ENCODE measurements at places on chromosomes 7 and 10. TPM values are rescaled to one million over a fixed set of nuclear protein-coding genes. Genes with fewer than 3 reads are reported as not detected.

DNA sequence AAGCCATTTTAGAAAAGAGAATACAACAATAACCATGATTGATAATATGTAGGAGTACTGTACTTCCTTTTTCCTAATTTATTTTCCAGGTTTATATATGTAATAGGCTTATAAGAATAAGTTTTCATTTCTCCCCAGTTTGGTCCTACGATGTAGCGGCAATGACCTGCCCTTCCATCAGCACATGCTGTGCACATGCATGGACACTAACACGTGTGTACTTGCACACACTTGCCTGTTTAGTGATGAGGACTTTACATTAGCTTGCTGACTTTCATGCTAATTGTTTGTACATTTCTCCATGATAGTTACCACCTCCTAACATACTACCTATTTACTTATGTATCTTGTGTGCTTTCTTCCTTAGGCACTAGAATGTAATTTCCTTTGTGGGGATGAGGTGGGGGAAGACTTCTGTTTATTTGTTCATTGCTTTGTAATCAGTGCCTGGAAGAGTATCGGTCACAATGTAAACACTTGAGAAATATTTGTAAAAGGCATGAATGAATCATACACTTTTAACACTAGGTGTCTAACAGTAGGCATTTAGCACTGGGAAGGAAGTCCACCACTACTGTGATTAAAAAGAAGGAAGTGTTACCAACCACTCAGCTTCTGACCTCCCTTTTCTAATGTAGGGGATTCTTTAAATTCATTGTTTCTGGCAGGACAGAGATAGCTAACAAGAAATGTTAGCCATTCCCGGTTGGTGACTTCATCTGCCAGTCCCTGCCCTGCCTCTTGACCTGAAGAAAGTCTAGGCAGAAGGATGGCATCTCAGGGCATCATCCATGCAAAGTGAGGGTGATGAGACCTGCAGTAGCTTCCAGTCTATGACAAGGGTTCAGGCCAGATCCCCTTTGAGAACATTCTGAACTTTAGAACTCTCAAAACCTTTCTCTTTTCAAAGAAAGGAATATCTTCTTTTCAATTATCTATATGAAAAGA, 120.2 kb upstream of the RAB18 start:
- DNase-seq, result peak; percentile 72

GRCh38 chr10:32054094-32054493, 2.1 kb downstream of the KIF5B start:
- peak; percentile 40 for DNase-seq

DNA sequence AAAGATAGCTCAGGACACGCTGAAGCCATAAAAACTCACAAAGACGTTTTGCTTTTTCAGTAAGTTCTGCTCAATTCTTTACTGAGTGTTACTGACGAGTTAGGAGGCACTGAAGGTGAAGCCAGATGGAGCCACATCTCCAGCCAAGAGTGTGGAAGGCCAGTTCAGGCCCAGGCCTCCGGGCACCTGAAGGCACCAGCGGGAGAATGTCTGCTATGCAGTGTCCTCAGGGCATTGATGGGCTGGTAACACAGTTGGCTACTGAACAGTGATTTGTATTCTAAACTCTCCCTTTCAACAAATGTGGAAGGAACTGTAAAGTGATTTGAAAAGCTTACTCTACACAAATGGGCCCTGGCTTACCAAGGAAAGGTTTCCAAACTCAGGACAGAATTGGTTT, 64.8 kb upstream of the SVIL start:
- no peak for DNase-seq

DNA sequence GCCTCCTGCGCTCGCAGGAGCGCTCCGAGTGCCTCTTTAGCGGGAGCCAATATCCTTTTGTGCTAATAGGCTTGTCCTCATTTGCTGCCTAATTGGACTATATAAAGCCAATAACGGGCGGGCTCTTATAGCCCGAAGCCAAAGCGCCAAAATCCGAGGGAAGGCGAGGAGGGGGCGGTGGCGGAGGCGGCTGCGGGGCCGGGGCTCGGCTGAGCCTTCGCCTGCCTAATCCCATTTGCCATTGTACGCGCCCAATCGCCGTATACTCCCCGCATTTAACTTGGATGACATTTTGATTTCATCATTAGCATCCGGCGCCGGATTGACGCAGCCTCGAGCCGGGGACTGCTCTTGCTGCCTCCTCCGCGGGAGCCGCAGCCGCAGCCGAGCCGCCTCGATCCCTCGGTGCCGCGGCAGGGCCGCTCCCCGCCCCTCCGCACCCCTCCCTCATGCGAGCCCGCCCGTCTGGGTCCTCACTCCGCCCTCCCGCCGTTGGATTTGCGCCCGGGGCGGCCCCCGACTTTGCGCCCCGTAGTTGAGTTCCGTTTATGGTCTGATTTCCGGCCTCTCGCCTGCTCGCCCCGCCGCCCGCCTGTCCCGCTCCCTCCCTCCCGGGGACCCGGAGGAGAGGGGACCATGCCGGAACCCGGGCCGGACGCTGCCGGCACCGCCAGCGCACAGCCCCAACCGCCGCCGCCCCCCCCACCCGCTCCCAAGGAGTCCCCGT, at the start of gene HMX3:
Gene HMX3, plus strand, starts transcription at position 556 of the 727 bp plus-strand sequence. Its CDS starts 81 bp downstream, at position 637.
- no peak for DNase-seq

- no peak for DNase-seq
Measured at GRCh38 chr7:2681929-2682799, 5.8 kb upstream of the AMZ1 start.

DNA sequence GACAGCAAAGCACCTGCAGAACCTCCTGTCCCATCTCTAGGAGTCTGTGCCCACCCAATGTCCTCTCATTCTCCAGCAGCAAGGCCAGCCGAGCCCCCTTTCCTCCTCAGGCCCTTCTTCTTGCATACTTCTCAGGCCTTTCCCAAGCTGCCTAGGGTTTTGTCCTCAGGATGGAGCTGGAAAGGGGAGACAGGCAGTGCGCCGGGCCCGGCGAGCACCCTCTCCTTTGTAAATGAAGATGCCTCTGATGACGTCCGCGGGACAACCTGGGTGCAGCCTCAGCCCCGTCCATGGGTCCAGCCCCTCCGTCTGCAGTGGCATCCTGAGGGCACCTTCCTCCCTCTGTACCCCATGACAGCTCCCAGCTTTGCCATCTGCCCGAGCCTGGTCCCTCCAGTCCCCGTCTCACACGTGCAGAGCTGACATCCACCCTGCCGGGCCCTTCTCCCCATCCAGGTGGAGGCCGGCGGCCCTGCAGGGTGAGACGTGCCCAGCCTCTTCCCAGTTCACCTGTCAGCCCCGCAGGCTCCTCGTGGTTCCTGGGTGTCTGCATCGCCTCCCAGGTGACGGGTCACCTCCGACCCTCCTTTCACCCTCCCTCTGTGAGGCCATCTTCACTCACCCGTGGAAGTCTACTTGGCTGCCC, 36.4 kb downstream of the JAKMIP3 start:
- no peak for DNase-seq

DNA sequence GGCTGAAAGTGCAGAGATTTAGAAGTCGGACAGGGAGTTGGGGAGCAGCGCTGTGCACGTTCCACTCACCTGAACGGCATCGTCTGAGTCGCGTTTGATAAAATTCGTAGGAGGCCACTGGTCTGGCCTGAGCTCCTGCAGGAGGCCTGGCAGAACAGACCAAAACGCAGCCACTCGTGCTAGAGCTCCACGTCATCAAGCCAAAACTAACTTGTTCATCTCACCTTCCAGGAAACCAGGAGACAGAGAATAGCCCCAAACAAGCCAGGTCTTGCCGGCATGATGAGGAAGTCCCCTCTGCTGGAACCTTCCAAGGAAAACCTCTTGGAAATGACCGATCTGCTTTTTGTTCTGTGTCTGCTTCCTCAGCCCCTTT, 43.4 kb upstream of the DNAJB6 start:
- no peak for DNase-seq

GRCh38 chr7:72230281-72230680, 181.9 kb downstream of the CALN1 start:
- no peak for DNase-seq

GRCh38 chr7:138698281-138698680, 2.9 kb downstream of the SVOPL start:
- no peak for DNase-seq

DNA sequence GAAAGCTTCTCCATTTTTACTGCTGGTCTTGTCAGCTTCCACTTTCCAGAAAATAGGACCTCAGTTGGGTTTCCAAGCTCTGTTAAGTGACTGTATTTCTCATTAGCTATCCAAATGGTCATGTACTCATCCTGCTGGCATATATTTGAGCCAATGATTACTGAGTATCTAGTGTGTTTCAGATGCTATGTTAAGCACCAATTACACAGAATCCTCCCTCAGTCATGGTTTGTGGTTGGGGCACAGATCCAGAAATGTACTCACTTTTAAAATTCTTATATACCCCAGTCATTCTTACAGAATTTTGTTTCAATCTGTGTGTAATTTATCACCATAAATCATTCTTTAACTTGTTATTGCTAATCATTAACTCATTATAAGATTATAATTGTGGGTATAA, 362.3 kb upstream of the MTPN start:
- no peak for DNase-seq

DNA sequence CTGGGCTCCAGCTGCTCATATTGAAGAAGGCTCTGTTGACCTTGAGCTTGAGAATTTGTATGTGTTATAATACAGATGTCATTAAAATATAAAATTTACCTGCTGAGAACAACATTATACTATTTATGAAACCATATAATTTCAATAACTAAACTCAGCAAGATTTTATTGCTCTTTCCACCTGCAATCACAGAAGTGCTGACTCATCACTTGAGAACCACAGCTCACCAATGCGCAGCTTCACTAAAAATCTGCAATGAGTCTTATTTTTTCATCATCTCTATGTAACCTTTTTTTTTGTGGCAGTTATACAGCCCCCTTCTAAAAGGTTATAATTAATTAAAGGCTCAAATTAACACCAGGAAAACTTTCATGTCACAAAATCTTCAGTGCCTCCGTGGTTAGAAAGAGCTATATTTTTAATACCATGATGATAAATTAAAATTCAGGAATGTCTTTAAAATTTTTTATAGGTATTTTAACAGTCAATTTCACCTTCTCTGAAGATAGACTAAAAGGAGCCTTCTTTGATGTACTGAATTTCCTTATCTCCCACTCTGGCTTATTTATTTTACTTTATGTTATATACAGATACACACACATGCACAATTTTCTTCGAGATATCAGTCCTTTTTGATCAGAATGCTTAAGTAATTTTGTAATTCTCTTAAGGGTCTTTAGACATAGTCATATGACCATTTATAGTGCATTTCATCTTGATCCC, 102.7 kb downstream of the EVX1 start:
- DNase-seq, result peak; percentile 2

- peak; percentile 16 for DNase-seq
Measured at GRCh38 chr7:39811161-39811614, 138.9 kb upstream of the CDK13 start.

DNA sequence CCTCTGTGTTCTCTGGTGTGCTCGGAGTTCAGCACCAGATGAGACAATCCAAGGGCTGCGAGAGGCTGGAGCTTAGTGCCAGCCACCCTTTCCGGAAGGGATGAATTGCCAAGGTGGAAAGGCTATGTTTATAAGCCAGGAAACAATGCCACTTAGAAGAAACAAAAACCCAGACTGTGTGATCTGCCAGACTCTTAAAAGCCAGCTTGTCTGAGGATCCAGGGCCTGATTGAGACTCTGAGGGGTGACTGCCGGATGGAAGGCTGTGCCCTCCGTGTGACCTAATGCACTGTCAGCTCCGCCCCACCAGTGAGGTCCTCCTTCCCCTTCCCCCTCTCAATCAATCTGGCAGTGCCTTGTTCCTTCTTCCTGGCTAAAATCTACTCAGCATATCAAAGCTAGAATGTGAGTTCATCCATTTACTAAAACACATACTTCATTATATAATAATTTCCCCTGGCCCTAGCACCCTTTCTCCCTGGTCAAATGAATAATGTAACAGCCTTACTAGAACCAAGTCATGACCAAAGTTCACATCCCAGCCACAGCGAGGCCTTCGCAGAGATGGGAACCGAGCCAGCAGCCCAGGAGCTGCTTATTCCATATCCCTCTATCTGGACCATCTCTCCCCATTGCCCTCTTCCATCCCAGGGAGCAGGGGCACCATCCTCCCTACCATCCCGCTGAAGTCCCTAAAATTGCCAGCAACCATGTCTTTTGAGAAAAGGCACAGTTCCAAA, 25.5 kb downstream of the FAM107B start:
- peak; percentile 1 for DNase-seq

DNA sequence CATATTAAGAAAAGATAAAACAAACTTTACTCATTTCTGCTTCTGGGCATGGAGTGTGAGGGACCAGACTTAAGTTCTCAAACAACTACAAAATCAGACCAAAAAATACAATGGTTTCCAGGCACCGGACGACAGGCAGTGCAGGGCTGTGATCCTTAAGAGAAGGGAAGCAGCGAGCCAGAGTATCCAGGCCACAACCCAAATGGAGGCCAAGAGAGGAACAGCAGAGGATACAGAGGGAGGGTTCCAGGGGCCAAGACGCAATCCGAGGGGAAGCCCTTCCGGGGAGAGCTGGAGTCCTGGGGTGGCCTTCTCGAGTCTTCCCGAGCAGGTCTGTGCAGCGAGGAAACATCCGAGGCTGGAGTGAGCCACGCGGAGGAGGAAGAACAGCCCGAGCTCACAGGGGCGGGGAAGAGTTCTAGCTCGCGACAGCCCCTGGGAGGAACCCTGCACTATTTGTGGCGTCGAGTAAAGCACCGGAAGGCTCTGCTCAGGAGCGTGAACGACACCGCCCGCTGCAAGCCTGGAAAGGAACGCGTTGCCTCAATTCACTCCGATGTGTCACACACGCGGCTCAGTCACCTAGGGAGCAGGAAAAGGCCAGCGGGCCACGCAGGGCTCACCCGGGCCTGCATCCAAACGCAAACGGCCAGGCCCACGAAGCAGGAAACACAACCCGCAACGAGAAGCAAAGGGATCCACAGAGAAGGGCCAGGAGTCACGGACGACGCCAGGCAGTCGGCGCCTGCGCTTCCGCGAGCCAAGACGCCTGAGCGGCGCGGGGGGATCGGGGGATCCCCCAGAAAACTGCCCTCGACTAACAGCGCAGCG, 933 bp upstream of the RNF32 start:
- no peak for DNase-seq

GRCh38 chr7:141742229-141742628, 4.1 kb downstream of the SSBP1 start:
- DNase-seq, result no peak

- DNase-seq, result peak; percentile 92
Measured at GRCh38 chr7:84548366-84549365, 354.1 kb upstream of the SEMA3A start.

GRCh38 chr10:17353568-17354300, 100.7 kb downstream of the ST8SIA6 start:
- peak; percentile 78 for DNase-seq

GRCh38 chr7:114180556-114181266, 233.9 kb upstream of the FOXP2 start:
- no peak for DNase-seq

The TMEM140 gene
- total RNA-seq, result 29.3 TPM

The OR2A12 gene
- total RNA-seq, result not detected

All from renal cortical epithelial cell (primary cell).